ENCODE measurements at places on chromosomes 12 and 14.

- no peak for DNase-seq
Measured at GRCh38 chr12:2605301-2605700, 189.5 kb upstream of the FKBP4 start.

GRCh38 chr12:66273147-66273546, 29.1 kb upstream of the HELB start:
- no peak for DNase-seq

DNA sequence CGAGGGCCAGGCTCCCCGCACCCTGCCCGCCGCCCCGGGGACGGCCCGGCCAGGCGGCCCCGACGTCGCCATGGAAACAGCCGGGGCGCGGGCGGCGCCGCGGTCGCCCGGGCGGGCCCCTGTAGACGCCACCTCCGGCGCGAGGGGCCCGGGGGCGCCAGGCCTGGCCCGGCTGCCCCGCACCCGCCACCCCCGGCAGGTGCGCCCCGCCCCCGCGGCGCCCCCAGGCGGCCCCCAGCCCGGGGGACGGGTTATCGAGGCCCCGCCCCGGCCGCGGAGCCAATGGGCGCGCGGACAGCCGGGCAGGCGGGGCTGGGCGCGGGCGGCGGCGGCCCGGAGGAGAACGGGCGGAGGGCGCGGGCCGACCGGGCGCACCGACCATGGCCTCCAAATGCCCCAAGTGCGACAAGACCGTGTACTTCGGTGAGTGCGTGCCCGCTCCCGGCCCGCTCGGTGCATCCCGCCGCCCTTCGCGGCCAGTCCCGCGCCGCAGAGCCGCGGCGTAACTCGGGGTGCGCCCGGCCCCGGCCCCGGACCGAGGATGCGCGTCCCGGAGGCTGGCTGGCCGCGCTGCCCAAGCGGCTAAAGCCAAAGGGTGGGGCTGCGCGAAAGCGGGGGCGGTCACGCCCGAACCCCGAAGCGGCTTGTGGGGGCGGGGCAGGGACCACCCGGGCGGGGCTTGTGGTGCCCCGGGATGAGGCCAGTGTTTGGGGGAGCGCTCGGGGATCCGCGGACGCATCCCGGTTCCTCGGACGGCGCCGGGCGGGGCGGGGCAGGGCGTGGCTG, at the start of gene CRIP2:
CRIP2 (plus strand) TSS at position 339 of the 786 bp plus-strand sequence; CDS start at position 381, 42 bp downstream.
- DNase-seq, result no peak

DNA sequence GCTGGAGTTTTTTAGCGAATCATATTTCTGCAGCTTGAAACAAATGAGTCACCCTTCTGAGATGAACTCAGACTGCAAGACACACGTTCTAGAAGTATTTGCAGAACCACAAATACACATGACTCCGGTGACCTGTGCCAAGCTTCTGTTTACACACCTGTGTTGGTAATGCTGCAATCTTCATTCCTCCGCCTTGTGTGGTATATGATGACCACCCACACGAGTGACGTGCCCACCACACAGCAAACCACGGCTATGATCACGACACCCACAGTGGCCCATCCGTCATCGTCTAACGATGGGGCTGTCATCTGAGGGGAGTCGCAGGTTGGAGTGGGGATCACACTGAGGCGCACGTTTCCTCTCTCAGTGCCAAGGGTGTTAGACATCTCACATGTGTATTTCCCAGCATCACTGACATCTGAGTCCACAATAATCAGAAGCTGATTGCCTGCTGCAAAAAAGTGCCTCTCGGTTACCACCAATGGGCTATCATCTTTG, 43.0 kb downstream of the LRIG3 start:
- no peak for DNase-seq

DNA sequence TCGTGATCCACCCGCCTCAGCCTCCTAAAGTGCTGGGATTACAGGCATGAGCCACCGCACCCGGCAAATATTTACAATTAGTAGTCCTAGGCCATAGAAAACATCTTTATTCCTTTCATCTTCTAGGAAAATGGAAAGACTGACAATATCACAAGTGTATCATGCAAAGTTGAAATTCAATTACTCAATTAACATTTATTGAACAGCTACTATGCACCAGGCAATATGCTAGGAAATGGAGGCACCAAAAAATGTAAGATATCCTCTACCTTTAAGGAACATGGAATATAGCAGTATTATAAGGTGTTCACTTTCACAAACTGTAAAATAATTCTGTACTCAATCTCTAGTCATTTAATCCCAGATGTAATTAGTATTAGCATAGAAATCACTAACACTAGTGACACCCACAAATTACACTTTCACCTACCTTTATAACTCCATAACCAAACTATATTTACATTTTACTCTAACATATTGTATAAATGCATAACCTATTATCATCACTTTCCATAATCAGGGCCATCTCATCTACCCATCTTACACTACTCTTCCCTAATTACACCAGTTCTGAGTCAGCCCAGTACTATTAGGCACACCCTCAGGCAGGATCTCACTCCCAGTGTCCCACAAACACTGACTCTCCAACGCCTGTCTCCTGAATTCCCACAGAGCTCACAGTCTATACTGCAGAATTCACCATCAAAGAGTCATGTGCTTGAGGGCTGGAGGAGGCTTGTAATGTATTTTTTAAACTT, 10.4 kb downstream of the CORO1C start:
- DNase-seq, result no peak

GRCh38 chr14:105287249-105288102, 13.3 kb downstream of the BRF1 start:
- DNase-seq, result no peak

GRCh38 chr14:102408724-102409123, 46.0 kb downstream of the TECPR2 start:
- no peak for DNase-seq

DNA sequence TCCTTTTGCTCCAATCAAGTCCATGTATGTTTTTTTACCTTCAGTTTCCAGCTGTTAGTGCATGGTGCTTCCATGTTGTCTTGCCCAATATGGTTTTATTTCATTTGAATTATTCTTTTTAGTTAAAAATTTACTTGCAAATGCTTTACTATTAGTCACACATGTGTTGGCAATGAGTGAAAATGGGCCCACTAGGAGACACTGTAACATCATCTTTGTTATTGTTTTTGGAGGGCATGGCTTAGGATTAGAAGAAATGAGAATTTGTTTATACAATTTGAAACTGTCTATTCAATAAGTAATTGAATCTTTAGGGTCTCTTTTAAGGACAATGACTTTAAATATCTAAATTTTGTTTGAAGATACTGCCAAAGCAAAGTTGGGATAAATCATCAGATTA, 133.7 kb downstream of the BRMS1L start:
- DNase-seq, result no peak

DNA sequence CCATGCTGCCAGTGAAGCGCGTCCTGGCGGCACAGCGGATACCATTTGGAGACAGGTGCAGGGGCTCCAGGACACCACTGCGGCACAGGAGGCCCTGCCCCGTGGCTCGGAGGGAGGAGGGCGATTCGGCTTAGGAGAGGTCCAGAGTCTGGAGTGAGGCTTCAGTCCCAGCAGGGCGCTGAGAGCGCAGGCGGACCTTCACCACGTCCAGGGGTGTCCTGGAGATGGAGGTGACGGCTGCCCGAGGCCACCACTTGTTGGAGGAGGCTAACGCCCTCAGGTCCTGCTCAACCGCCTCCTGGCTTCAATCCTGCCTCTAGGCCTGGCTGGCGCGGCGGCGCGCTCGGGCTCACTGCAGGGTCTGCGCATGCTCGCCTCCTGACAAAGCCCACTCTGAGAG, 45.7 kb downstream of the EIF2S3B start:
- no peak for DNase-seq

GRCh38 chr14:67457782-67458181, 30.7 kb downstream of the TMEM229B start:
- DNase-seq, result no peak

- no peak for DNase-seq
Measured at GRCh38 chr12:111446631-111447570, 41.2 kb downstream of the SH2B3 start.

Data from ovary (tissue), 10 donors.